ENCODE measurements at places on chromosomes 16 and 17.

DNA sequence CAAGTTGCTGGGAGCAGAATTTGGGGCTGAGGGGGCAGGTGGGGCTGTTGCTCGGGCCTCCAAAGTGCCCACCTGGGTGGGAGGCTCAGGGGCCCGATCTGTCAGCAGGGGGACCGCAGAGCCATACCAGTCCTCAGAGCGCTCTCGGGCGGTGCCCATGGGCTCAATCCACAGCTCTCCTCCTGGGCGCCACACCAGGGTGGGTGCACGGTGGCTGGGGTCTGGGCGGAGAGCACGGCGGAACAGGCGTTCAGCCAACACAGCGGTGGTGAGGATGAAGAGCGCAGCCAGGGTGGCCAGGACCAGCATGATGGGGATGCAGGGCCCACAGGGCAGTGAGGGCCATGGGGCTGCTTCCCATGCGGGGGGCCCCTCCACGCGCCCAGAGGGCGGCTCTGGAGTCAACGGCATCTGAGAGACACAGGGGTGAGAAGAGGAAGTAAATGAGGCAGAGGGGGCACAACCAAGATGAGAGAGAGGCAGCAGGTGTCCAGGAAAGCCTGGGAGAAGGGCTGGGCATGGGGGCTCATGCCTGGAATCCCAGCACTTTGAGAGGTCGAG is 1.2 kb downstream of the C16orf54 start:
- no peak for DNase-seq

GRCh38 chr16:2963074-2963722 is 877 bp upstream of the KREMEN2 start:
- DNase-seq, result no peak

GRCh38 chr17:75246404-75246803 is 15.0 kb downstream of the GGA3 start:
- DNase-seq, result no peak

- DNase-seq, result peak; percentile 39
Observed at GRCh38 chr16:73000907-73001521, 46.9 kb downstream of the ZFHX3 start.

GRCh38 chr16:55010492-55011160 is 80.0 kb downstream of the IRX5 start:
- DNase-seq, result no peak

GRCh38 chr17:83152745-83153611 is 73.6 kb downstream of the METRNL start:
- no peak for DNase-seq

GRCh38 chr16:70437017-70437581 is 1.8 kb downstream of the ST3GAL2 start:
- DNase-seq, result no peak

- DNase-seq, result peak; percentile 57
Observed at GRCh38 chr16:20868890-20869289, 31.3 kb downstream of the DCUN1D3 start.

DNA sequence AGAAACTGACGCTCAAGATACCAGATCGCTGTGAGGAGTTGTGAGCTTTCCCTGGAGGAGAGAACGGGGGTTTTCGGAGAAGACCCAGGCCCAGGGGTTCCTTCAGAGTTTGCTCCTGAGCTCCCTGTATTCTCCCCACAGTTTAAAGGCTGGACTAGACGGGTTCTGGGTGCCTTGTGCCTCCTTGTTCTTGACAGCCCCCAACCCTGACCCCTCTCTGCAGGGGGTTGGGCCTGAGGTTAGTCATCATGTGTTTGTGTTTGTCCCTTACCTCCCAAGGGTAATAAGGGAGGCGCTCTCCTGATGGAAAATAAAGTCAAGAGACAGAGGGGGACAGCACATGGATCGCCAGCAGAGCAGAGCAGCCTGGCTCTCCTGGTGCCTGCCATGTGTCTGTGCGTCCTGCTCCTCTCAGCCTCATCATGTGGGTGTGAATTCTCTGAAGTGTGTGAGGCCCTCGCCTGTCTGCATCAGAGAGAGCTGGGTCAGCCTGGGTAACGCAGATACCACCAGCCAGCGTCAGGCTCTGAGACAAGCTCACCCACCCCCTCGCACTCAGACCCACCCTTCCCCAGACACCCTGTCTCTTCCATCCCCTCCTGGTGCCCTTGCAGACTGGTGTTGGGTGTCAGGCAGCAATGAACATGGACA is 8.7 kb downstream of the HEXIM2 start:
- no peak for DNase-seq

GRCh38 chr16:73163238-73163815 is 115.4 kb upstream of the ZFHX3 start:
- no peak for DNase-seq

DNA sequence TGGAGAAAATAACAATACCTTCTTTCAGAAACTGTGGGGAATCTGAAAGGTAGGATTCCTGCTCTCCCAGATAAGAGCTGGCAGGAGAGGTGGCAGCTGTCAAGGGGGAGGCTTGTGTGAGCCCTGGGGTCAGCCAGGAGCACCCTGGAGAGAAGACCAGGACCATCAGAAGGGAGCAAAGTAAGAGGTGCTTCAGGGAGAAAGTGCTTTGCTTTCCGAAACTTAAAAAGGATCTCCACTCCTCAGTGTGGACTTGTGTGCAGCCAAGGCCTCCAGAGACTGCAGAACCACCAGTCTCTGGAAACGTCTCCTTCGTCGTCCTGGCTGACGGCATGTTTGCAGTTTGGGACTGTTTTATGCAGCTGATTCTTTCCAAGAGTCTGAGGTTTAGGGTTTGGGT is 13.7 kb upstream of the SOX9 start:
- no peak for DNase-seq

DNA sequence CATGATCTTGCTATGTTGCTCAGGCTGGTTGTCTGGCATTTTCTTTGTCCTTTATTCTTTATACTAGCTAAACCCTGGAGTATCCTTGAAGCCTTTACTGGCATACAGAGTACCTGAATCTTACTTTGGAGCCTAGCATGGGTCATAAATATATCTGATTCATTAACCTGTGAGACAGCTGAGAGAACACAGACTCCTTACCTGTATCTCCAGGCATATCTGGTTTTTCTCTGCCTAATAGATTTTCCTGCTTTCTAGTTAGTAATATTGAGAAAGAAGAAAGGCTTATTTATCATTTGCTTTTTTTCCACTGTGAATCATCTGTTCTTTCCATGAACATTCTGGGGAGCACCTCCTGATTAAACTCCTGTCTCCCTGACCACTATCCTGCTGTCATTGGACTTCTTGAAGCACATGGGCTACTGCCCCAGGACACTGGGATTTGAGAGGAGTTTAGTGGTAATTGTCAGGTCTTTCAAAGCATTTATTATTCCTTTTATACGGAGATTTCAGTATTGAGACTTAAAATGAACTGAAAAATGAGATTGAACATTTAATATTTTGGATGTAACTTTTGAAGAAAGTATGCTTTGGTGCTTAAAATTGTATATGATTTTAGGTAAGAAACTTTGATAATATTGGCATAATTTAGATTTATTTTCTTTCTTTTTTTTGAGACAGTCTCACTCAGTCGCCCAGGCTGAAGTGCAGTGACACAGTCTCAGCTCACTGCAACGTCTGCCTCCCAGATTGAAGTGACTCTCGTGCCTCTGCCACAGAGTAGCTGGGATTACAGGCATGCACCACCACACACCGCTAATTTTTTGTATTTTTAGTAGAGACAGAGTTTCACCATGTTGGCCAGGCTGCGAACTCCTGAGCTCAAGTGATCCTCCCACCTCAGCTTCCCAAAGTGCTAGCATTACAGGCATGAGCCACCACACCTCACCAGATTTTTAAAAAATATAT is 8.6 kb downstream of the PDP2 start:
- no peak for DNase-seq

- DNase-seq, result peak; percentile 100
Observed at GRCh38 chr17:75779250-75779986, 5.2 kb upstream of the UNK start.

DNA sequence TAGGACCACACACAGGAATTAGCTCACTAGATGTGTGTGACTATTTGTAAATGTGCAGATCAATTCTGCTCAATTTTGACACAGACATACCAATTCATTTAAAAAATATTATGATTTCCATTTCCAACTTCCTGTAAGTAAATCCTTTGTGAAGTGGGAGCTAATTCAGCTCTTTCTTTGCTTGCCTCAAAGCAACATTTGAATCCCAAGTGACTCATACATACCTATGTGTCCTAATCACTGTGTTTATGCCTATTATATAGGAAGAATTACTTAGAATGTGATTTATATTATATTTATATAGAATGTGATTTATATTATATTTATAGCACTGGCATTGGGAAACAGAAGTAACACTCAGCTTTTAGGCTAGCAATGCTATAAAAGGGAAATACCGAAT is 195.9 kb upstream of the C17orf78 start:
- DNase-seq, result no peak

DNA sequence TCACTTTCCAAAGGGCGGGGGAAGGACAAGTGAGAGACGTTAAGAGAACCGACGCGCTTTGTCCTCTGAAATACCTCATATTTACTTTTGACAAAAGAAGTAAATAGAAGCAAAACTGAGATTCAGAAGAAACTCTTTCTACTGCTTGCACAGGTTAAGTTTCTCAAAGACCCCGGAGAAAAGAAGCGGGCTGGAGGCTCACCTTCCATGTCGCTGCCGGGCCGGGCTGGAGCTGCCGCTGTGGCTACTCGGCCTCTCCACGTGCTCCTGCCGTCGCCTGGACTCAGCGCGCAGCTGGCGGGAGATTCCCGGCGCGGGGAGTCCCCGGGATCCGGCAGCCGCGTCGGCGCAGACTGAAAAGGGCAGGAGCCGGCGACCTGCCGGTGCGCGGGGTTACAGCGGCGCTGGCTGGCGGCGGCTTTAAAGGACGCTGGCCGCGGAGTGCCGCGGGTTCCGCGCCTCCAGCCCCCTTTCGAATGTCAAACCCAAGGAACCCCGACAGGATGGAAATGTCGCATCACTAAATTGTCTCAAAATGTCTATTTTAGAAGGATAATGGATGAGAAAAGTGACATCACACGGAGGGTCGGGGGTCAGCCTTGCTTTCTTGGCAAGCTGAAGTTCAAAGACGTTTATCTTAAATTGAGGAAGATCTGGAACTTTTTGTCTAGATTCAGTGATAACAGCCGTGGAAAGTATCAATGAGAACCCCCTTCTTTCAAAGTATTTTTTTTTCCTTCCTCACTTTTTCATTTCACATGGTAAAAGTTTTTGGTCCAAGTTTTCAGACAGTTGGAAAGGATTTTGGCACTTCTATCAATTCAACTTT is at the start of gene IKZF3:
Gene IKZF3, minus strand, starts transcription at position 395 of the 829 bp plus-strand sequence. Its CDS starts 186 bp downstream, at position 209.
- DNase-seq, result peak; percentile 37

GRCh38 chr16:11992008-11992584 is 15.6 kb downstream of the SNX29 start:
- no peak for DNase-seq

GRCh38 chr17:30557916-30558685 is 80.9 kb downstream of the GOSR1 start:
- DNase-seq, result no peak

GRCh38 chr16:29858974-29859373 is 4.1 kb downstream of the CDIPT start:
- no peak for DNase-seq

DNA sequence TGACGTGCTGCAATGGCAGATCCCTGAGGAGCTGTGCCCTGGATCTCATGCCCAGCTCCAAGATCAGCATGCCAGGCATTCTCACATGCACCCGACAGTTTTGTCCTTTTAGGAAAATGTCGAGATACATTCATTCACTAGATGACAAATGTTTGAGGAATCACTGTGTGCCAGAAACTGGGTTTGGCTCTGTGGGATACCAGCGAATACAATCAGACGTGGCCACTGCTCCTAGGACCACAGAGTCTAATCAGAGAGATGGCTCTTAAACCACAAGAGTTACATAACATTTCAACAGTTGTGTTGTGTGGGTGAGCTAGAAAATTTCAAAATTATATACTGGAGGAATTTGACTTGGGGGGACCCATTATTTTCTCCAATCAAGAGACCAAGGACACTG is 579.7 kb downstream of the CDH13 start:
- DNase-seq, result no peak
